Caco-2 (cell line): ENCODE measurements at places on chromosomes 3 and 15. TPM values are rescaled to one million over a fixed set of nuclear protein-coding genes. Genes with fewer than 3 reads are reported as not detected.
A peak's percentile ranks its signal among the peaks of the same experiment; 100 is the strongest.

DNA sequence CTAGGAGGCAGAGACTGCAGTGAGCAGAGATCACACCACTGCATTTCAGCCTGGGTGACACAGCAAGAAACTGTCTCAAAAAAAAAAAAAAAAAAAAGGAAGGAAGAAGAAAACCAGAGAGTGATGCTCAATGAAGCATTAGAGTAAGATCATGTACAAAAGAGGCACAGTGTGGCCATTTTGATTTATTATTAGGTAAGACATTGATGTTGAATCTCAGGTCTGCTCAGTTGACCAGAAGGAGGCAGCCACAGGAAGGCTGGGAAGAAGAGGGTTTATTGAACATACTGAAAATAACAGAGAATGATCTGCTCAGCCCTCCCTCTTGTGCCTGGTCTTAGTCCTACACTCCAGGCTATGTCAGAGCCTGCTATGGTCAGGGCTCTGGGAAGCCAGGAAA lies 15.6 kb downstream of the LRRK1 start:
- DNase-seq: no peak
- H3K36me3 ChIP-seq: no peaks in the 10 kb centered on the region; the same call in 1 of the 2 replicates
- no peak overlapping the region for H3K4me3 ChIP-seq
- peaks cover 2% of the 10 kb centered on the region; the same call in 1 of the 2 replicates for H3K4me1 ChIP-seq
- H3K27me3 ChIP-seq: no peaks in the 10 kb centered on the region

The ZPLD1 gene
- total RNA-seq: not detected in 2 replicates

The CPNE9 gene
- not detected in 2 replicates for total RNA-seq

GRCh38 chr15:79378394-79379109 lies 53.6 kb upstream of the MINAR1 start:
- no peak overlapping the region for H3K27ac ChIP-seq
- no peaks in the 10 kb centered on the region for H3K36me3 ChIP-seq
- DNase-seq: no peak
- H3K4me1 ChIP-seq: no peaks in the 10 kb centered on the region
- no peak overlapping the region for H3K4me3 ChIP-seq

- peak overlapping the region; percentile 40 for H3K4me3 ChIP-seq
- no peaks in the 10 kb centered on the region for H3K27me3 ChIP-seq
- H3K4me1 ChIP-seq: no peaks in the 10 kb centered on the region; the same call in 1 of the 2 replicates
- peak; percentile 16 for DNase-seq
- no peaks in the 10 kb centered on the region for H3K36me3 ChIP-seq
- H3K27ac ChIP-seq: peak overlapping the region; percentile 56
These were observed 759 bp upstream of the TTBK2 start for GRCh38 chr15:42921342-42921731.

The HIGD2B gene
- not detected in 2 replicates for total RNA-seq

GRCh38 chr15:91224755-91225380 lies 124.8 kb downstream of the SV2B start:
- DNase-seq: no peak
- H3K27ac ChIP-seq: no peak overlapping the region
- H3K4me1 ChIP-seq: no peaks in the 10 kb centered on the region
- no peaks in the 10 kb centered on the region for H3K36me3 ChIP-seq

DNA sequence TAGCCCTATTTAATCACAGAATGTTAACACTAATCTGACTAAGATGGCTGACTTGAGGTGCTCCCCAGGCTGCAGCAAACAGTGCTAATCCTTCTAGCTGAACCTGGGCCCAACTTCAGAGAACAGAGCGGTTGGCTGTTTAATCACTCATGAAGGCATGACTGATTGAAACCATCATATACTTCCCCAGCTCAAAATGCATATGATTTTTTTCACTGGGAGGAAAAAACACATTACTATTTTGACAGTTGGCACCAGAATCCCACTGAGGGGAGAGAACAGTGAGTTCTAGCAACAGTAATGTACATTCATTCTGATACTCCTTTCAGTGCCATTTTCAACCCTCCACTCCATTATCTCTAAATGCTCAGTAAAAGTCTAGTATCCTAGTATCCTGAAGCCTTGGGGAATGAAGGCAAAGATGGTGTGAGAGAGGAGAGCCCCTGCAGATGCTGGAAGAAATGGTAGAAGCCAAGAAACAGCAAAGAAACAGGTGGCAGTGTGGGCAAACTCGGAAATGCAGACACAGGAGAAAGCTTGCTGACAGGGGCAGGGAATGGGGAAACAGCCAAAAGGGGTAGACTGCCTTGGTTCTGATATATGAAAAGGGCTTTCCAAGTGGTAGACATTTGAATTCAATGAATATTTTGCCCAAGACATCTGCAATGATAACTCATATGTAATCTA lies 34.4 kb upstream of the CASR start:
- H3K27ac ChIP-seq: no peak overlapping the region
- no peak overlapping the region for H3K4me3 ChIP-seq
- DNase-seq: no peak
- H3K36me3 ChIP-seq: no peaks in the 10 kb centered on the region
- H3K27me3 ChIP-seq: no peaks in the 10 kb centered on the region; the same call in 1 of the 2 replicates

The KLHL40 gene
- not detected in 2 replicates for total RNA-seq

The MCTP2 gene
- total RNA-seq: 9.9 and 10.9 TPM in 2 replicates

DNA sequence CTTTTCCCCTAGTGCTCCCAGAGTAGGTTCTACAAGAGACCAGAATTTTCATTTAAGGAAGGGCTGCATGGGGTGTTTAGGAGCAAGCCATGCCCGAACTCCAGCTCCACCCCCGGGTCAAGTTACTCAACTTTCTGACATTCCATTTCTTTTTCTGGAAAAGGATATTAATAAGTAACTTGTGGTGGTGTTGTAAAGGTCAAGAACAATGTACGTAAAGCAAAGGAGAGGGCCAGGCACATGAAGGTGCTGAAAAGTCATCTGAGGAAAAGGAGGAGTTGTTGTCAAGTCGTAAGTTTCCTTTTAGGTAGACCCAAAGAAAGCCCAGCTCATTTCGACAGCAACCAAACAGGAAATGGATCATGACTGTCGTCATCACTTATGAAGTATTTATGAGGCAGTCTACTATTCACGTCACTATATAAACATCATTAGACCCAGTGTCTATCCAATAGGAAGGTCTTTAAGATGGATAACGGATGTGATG lies 319.6 kb upstream of the IL12A start:
- H3K4me1 ChIP-seq: peaks cover 60% of the 10 kb centered on the region
- H3K27ac ChIP-seq: peak overlapping the region; percentile 90
- peak; percentile 72 for DNase-seq
- no peak overlapping the region for H3K4me3 ChIP-seq
- H3K36me3 ChIP-seq: no peaks in the 10 kb centered on the region
- H3K27me3 ChIP-seq: no peaks in the 10 kb centered on the region

GRCh38 chr3:139329364-139329850 lies 14.4 kb upstream of the MRPS22 start:
- H3K4me1 ChIP-seq: no peaks in the 10 kb centered on the region; the same call in 1 of the 2 replicates
- H3K36me3 ChIP-seq: no peaks in the 10 kb centered on the region
- peak; percentile 88 for DNase-seq
- no peak overlapping the region for H3K27ac ChIP-seq
- peak overlapping the region; percentile 19 for H3K4me3 ChIP-seq

DNA sequence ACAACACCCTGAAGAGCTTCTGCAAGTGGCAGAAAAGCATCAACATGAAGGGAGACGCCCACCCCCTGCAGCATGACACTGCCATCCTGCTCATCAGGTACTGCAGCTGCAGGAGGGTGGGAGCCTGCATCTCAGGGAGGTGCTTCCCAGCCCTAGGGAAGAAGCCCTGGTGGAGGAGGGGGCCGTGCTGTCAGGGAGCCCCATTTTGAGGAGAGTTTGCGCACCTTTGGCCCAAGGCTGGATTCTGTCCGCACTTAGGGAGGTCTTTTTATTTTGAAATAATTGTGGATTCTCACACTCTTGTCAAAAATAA lies 42.1 kb downstream of the SAXO2 start:
- no peak for DNase-seq
- no peak overlapping the region for H3K4me3 ChIP-seq
- H3K27ac ChIP-seq: no peak overlapping the region
- H3K4me1 ChIP-seq: no peaks in the 10 kb centered on the region

DNA sequence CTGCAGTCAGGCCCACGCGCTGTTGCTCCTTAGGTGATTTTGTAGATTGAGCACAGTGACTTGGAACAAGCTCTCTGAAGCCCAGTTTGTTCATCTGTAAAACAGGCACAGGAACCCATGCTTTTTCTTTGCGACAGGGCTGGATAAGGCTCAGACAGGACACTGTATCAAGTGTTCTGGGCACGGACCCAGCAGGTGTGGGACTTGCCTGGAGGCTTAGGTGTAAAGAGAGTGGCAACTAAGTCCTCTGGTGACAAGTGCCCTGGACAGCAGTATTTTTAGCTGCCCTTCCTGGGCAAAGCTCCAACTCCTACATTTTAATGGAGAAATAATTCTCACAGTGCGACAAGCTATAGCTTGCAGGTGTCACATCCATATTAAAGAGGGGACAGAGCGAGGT lies 32.2 kb downstream of the CD276 start:
- H3K36me3 ChIP-seq: no peaks in the 10 kb centered on the region
- no peak overlapping the region for H3K27ac ChIP-seq
- no peaks in the 10 kb centered on the region for H3K4me1 ChIP-seq

DNA sequence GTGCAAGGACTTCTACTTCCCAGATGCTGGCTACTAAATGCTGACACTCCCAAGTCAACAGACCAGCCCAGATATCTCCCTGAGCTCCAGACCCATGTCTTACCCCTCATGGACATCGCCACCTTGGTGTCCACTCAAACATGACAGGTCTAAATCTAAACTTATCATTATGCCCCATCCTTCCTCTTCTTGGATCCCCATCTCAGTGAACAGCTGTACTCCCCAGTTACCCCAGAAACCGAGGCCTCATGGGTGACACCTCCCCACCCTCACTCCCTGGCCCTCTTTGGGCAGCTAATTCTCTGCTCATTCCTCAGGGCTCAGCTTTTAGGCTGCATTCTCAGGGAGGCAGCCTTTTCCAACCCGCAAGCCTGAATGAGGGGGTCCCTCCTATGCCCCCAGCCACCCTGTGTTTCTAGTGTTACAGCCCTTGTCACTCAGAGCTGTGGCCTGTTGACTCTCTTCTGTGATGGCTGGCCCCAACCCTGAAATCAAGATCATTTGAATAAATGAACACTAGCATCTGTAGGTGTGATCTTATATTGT lies 5.4 kb downstream of the EHD4 start:
- no peak overlapping the region for H3K4me3 ChIP-seq
- peaks cover 48% of the 10 kb centered on the region for H3K4me1 ChIP-seq
- no peaks in the 10 kb centered on the region; the same call in 1 of the 2 replicates for H3K36me3 ChIP-seq
- H3K27ac ChIP-seq: peak overlapping the region; percentile 36
- H3K27me3 ChIP-seq: no peaks in the 10 kb centered on the region

The COL6A5 gene
- total RNA-seq: not detected in 2 replicates

- no peak overlapping the region for H3K27ac ChIP-seq
- H3K36me3 ChIP-seq: no peaks in the 10 kb centered on the region
- H3K27me3 ChIP-seq: no peaks in the 10 kb centered on the region
- no peaks in the 10 kb centered on the region for H3K4me1 ChIP-seq
- no peak for DNase-seq
These were observed 371.9 kb upstream of the CNTN4 start for GRCh38 chr3:1726741-1727140.

The SPESP1 gene
- not detected in 2 replicates for total RNA-seq

DNA sequence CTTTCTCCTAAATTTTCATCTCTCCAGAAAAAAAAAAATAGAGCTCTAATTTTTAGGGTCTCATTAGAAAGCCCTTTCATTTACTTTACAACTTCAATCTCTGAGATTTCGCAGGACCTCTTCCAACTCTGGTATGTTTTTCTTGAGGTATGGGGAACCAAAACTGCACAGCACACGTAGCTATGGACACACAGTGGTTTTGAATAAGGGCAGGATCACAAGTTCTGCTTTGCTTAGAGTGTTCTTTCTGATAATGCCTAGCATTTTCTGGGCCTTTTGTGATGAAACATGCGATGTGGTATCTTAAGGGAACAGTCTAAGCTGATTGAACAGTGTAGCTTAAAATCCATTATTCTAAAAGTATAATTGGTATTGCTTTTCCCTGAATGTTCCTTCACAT lies 25.3 kb downstream of the ZNF592 start:
- no peak for DNase-seq
- no peaks in the 10 kb centered on the region for H3K27me3 ChIP-seq
- H3K4me1 ChIP-seq: no peaks in the 10 kb centered on the region
- H3K27ac ChIP-seq: no peak overlapping the region
- H3K4me3 ChIP-seq: no peak overlapping the region
- no peaks in the 10 kb centered on the region for H3K36me3 ChIP-seq

GRCh38 chr3:111547631-111548030 lies 5.6 kb downstream of the CD96 start:
- no peaks in the 10 kb centered on the region for H3K36me3 ChIP-seq
- no peak for DNase-seq
- H3K4me1 ChIP-seq: peaks cover 5% of the 10 kb centered on the region; the same call in 1 of the 2 replicates
- H3K27me3 ChIP-seq: no peaks in the 10 kb centered on the region
- H3K27ac ChIP-seq: no peak overlapping the region
- no peak overlapping the region for H3K4me3 ChIP-seq

GRCh38 chr3:65901226-65901625 lies 137.5 kb downstream of the MAGI1 start:
- H3K4me1 ChIP-seq: peaks cover 32% of the 10 kb centered on the region
- no peaks in the 10 kb centered on the region for H3K36me3 ChIP-seq
- DNase-seq: no peak
- H3K4me3 ChIP-seq: no peak overlapping the region

- H3K27me3 ChIP-seq: no peaks in the 10 kb centered on the region
- H3K27ac ChIP-seq: no peak overlapping the region
- H3K4me3 ChIP-seq: no peak overlapping the region
- no peaks in the 10 kb centered on the region for H3K4me1 ChIP-seq
- DNase-seq: no peak
These were observed 31.4 kb upstream of the CLK3 start for GRCh38 chr15:74584204-74584603.

GRCh38 chr3:125594581-125595011 lies 701 bp downstream of the OSBPL11 start:
- H3K36me3 ChIP-seq: no peaks in the 10 kb centered on the region
- H3K4me1 ChIP-seq: peaks cover 35% of the 10 kb centered on the region

The PRR20G gene
- total RNA-seq: not detected in 2 replicates

- peaks cover 1% of the 10 kb centered on the region; the same call in 1 of the 2 replicates for H3K36me3 ChIP-seq
- H3K27ac ChIP-seq: no peak overlapping the region
- H3K4me1 ChIP-seq: no peaks in the 10 kb centered on the region
- H3K4me3 ChIP-seq: no peak overlapping the region
These were observed 25.9 kb downstream of the ETFA start for GRCh38 chr15:76285241-76285825.

DNA sequence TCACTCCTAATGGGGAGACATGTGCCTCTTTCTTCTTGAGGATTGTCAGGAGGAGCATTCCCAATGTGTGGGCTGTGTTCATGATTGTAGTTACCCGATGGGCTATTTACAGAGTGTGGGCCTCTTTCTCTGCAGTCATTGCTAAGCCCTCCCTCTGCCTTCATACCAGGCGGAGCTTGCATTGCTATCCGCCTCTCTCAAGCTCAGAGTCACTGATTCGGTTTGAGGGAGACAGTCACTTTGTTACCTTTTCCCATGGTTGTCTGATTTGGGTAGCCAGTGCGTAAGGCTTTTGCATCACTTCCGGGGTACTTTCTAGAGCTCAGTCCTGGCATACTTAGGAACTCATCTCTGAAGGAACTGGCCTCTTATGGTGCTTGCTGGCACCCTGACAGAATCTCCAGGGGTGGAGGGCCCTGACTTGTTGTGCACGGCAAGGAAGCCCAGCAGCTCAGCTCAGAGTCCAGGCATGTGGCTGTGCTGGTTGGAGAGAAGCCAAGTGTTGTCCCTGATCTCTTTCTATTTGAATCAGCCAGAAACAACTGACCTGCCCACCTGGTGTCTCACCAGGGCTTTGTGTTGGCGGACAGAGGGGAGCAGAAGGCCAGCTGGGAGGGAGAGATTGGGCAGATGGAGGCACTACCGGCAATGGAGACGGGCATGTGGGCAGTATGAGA lies 79.8 kb downstream of the EPHB1 start:
- no peak for DNase-seq
- H3K4me1 ChIP-seq: no peaks in the 10 kb centered on the region
- no peaks in the 10 kb centered on the region for H3K36me3 ChIP-seq
- H3K4me3 ChIP-seq: no peak overlapping the region

The EAF1 gene
- total RNA-seq: 33.0 and 33.5 TPM in 2 replicates
